ENCODE measurements at places on chromosomes 7 and 10.

- peak; percentile 80 for DNase-seq
Measured at GRCh38 chr10:99788598-99789256, 6.3 kb downstream of the ABCC2 start.

- DNase-seq, result no peak
Measured at GRCh38 chr10:89814278-89814677, 112.9 kb downstream of the KIF20B start.

GRCh38 chr7:2965745-2966270 lies 77.9 kb downstream of the CARD11 start:
- DNase-seq, result no peak

DNA sequence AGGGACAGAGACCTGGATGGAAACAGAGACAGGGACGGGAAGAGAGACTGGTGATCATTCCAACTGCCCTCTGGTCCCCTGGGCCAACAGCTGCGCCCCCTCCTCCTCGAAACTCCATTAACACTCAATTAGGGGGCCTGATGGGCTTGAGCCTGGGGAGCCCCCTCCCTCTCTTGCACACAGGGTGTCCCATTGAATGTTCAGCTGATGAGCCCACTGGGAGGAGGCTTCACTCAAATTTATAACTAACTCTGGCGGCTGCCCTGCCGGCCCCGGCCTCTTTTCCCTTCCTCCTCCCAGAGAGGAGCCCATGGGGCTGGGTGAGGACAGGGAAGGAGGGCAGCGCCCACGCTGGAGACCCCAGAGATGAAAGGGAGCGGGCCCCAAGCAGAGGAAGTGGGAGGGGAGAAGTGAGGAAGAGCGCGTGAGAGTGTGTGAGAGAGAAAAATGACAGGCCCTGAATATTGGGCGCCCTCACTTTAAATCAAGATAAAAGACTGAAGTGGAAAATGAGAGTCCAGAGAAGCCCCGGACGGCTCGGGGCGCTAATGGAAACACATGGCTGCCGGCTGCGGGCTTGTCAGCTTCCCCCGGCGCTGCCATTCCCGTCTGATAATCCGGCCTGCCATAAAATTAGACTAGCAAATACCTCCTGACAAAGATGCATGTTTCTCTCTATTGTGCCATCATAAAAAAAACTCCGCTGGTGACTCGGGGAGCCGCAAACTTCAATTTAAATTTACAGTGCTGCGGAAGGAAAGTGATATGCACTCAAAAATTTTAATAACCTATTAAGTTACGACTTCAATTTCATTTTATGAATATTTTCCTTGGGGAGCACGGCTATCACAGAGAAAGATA lies 58.0 kb upstream of the PAX2 start:
- no peak for DNase-seq

DNA sequence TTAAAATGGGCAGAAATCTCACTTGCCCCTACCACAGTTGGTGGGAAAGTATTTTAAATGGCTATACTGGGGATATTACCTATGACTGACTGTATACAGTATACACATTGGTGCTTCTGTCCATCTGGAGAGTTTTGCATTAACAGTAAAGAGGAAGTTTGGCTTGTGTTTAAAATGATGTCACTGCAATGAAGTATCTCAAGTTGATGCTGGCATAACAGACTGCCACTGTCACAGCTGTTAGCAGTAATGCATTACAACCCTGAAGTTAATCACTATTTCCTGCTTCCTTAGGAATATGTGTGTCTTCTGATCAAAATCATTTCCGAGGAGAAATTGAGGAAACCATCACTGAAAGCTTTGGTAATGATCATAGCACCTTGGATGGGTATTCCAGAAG lies 1.9 kb downstream of the DKK1 start:
- DNase-seq, result no peak

- DNase-seq, result no peak
Measured at GRCh38 chr10:102769375-102770107, 25.8 kb downstream of the WBP1L start.

DNA sequence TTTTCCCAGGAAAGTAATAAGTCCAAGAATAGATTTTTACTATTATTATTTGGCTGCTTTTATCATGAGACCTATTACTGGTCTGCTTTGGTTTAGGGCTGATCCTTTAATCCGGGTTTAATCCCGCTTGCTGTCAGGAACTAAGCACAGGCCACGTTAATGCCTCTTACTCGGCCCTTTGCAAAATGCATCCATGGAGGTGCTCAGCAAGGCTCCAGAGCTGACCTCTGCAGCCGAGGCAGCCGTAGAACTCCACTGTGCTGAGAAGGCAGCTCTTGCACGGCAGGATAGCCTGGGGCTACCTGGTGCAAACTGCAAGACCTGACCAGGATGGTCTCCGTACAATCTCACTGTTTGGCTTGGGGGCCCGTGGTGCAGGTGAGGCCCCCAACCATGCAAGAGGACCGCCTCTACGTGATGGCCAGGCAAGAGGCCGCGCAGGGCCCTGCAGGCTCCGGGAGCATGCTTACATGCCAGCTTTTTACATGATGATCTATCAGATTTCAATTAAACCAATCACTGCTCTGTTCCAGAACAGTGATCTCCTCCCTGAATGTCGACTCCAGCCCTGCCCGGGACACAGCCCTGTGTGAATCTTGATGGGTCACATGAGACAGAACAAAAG lies 10.4 kb upstream of the CALML3 start:
- DNase-seq, result no peak

DNA sequence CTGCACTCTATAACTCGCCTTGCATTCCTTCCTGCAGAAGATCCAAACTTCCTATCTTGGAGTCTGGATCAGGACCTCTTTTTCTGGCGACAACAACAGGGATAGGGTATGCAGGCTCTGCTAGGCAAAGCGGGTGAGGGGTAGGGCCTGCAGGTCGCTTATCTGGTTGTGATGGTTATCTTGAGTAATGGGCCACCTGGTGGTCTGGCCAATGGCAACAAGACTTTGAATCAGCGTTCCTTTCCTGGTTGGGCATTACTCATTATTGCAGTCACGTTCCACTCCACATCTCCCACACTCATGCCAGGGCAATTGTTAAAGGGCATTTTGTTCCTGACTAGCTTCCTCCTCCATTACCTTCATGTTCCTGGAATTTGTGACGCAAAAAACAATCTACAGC lies 48.4 kb upstream of the PLXDC2 start:
- no peak for DNase-seq

Data from left lobe of liver (tissue), 2 donors.